ENCODE measurements at places on chromosomes 2 and 18.
A peak's percentile ranks its signal among the peaks of the same experiment; 100 is the strongest.

DNA sequence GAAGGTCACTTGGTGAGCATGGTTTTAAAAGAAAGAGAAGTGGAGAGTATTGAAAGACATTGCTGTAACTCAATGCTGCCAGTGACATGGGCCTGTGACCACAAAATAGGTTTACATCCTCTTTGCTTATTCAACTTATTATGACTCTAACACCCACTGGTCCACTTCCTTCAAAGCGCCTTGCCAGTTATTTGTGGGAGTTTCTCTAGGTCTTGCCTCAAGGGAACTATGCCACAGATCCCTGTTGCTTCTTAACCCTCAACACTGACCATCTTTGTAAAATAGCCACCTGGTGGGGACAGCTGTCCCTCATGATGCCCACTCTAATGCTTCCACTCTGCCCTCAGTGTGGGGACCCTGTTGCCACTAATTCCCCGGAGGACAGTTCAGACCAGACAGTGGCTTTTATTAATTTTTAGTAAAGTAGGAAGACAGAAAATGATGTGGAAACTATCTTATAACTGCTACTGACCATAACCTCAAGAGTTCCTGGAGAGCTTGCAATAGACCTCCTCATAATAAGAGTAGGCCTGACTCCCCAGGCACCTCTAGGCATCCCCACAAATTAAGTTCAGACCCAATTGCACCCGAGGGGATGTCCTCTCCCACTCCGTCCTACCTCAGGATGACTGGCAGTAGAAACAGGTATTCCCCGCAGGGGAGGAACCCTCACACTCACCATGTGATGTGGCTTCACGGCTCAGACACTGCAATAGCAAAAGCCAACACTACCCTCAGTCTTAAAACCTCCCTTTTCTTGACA is 31.3 kb upstream of the SLC25A52 start:
- no peak for DNase-seq

- DNase-seq, result no peak
Measured at GRCh38 chr18:44938720-44939665, 258.3 kb downstream of the SETBP1 start.

DNA sequence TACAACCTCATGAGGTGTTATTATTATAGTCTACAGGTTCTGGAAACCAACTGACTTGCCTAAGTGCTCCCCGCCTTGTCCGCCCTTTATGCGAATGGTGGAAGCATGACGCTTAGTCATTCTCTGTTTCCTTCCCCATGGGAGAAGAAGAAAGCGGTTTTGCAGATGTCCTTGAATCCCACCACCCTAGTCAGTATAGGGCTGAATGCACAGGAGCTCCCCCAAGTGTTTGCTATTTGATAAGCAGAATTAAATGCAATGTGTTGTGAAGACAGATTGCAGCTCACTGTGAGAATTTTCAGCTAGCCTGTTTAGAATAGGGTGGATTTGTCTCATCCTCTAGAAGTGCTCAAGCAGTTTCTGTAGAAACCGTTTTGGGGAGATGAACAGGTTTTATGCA is 652.0 kb downstream of the DCC start:
- no peak for DNase-seq

- no peak for DNase-seq
Measured at GRCh38 chr2:179682756-179683155, 178.7 kb downstream of the ZNF385B start.

- no peak for DNase-seq
Measured at GRCh38 chr2:234986390-234986789, 34.6 kb downstream of the SH3BP4 start.

GRCh38 chr2:45595721-45596435 is 15.2 kb downstream of the SRBD1 start:
- no peak for DNase-seq

DNA sequence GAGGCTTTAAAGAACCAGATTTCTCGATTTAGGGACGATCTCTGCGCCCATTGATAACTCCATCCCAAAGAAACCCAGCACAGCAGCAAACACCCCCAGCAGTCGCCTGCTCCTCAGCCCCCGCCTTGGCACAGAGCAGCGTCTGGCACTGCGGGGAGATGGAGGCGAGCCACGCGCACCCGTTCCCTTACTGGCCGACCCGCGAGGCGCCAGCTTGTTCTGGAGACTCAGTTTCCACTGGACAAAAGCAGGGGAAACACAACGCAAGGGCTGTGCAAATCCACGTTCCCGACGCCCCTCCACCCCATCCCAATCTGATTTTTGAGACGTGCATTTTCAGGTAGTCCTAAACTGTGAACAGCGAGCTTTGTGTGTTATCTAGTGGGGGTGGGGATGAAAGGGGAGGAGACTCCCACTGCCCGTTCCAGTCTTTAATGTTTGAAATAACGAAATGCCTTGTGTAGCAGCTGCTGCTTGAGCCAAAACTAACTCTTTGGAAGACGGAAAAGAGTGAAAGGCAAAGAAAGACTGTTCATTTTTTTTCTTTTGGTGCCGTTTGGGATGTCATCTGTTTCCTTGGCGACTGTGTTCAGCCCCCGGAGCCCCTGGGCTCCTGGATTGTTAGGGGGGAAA is 143.2 kb downstream of the MEIS1 start:
- DNase-seq, result no peak

- DNase-seq, result no peak
Measured at GRCh38 chr18:23317975-23318675, 135.0 kb upstream of the RIOK3 start.

GRCh38 chr18:12703664-12704063 is 822 bp downstream of the PSMG2 start:
- no peak for DNase-seq

GRCh38 chr2:231894566-231895380 is 31.4 kb downstream of the NPPC start:
- DNase-seq, result no peak

GRCh38 chr2:54903736-54904554 is 146.3 kb downstream of the RTN4 start:
- no peak for DNase-seq

DNA sequence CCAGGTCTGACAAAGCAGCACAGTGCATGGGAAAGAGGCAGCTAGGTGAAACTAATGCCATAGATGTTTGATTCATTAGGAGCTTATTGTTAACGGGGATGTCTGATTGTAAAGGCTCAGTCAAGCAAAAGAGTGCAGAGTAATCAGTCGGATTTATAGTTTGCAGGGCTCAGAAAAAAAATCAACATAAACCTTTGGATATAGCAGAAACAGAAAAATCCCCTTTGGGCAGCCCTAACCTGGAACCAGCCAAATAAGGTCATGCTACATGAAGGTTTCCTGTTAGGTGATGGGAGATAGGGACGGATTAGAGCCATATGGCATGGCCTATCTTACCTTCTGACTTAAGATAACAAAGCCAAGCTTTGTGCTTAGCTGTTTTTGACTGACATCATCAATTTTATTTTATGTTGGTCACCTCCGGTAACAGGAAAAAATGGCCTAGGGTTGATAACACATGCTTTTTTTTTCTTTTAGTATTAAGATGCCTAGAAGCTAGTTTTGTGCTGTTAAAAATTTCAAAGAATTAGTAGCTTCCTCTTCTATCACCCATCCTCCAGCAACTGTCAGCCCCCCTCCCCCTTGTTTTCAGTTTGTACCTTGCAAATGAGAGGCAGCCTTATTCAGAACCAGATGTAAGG is 60.7 kb upstream of the ZEB2 start:
- no peak for DNase-seq

DNA sequence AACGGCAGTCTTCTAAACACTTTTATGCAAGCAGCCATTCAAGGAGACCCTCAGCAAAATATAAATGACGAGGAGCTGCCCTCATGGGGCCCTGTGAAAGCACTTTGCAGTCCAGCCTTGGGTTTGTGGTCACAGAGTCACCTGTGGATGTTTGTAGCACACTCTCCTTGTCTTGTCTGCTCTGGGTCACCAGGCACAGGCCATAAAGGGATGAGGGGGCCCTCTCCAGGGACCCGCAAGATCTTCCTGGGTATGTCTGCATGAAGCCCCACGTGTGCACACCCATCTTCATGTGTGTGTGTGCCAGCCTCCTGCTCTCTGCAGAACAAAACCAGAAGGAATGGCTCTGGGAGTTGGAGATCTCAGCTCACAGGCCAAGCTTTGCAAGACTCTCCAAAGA is 36.2 kb downstream of the ATOH8 start:
- no peak for DNase-seq

DNA sequence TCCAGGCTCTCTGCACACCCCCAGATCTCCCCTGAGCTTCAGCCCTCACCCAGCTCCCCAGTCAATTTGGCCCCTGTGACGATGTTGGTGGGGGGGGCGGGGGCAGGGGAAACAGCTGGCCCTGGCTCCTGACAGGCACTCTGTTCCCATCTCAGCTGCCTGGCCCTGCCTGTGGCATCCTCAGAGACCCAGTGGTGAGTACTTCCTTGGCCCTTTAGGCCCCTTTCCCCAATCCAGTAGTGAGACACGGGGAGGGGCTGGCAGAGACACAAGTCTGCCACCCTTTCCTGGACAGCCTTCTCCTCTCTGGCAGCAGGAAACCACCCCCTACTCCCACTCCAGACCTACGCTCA is 19.3 kb upstream of the C1QL2 start:
- no peak for DNase-seq

DNA sequence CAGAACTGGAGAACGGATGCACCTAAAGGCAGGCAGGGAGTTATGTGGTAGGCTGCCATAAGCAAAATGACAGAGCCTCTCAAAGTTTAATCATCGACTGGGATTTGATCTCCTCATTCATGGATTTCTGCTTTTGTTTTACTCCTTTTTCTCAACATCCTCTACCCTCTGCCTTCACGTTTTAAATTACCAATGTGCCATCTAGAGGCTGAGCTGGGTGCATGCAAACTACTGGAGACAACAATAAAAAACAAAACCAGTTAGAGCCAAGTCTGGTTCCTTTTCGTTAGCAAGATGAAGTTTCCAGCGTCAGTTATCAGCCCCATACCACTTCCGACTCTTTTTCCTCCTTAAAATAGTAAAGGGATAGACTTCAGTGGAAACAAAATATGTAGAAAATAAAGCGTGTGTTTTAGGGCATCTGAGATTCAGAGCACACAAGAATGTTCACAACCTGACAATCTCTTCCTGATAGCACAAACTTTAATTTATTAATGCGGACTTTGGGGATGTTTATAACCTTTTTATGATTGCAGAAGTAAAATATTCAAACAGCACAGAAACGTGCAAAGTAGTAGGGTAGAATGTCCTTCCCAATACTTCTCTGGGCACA is 117.0 kb downstream of the LAMA1 start:
- no peak for DNase-seq

DNA sequence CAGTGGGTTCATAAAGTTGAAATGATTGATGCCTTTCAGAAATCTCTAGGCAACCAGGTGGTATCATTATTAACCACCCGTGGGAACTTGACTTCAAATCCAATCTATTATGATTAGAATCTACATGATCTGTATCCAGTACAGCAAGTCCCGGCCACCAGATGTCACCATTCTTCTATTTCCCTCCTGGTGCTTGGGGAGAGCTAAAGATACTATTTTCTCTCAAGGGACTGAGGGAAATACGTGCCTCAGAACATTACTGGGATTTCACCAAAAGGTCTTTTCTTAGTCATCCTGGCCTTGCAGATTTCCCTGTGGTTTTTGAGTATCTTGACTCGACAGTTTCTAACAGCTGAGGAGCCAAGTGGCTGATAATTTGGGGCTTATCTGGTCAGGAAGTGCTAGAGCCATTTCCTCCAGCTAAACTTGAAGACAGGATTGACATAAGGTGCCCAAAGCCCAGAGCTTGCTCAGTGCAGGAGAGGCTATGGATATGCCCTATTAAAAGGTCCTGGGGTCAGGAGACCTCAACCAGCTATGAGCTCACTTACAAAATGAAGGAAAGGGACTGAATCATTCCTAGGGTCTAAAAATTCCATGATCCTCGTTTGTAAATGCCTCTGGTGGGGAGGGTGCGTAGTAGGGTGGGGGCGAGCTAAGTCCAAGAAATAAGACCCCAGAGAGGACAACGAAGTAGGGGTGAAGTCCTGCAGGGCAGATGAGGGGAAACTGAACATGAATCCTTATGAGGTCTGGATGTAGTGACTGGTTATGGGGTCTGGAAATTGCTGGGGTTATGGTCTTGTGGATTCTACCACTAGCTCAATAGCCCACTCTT is 135.4 kb upstream of the MGAT5 start:
- peak; percentile 58 for DNase-seq

GRCh38 chr2:209424199-209424701 is 403 bp downstream of the MAP2 start:
- no peak for DNase-seq

DNA sequence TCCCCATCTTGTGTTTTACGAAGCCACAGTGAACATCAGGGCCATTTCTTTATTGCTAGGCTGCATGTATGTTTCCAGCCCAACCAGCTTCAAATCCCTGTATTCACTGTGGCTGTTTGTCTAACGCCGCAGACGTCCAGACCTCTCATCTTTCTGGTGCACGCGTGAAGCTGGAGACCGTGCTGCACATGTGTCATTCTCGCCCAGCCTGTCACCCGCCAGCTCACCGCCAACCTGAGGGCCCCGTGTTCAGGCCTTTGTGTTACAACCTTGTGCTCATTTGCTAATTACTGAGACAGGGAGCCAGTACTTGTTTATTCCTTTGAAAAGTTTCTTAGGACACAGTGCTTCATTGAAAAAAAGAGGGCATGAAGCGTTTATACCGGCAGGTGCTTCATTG is 21.4 kb downstream of the SALL3 start:
- DNase-seq, result no peak

- DNase-seq, result no peak
Measured at GRCh38 chr2:38610851-38611801, 8.4 kb upstream of the HNRNPLL start.

- no peak for DNase-seq
Measured at GRCh38 chr2:28802975-28803429, 7.6 kb upstream of the SPDYA start.

GRCh38 chr2:104793966-104794365 is 59.9 kb upstream of the POU3F3 start:
- DNase-seq, result no peak

GRCh38 chr2:102144128-102144527 is 1.6 kb downstream of the IL1R1 start:
- no peak for DNase-seq

- no peak for DNase-seq
Measured at GRCh38 chr2:102801858-102802699, 40.2 kb downstream of the TMEM182 start.

DNA sequence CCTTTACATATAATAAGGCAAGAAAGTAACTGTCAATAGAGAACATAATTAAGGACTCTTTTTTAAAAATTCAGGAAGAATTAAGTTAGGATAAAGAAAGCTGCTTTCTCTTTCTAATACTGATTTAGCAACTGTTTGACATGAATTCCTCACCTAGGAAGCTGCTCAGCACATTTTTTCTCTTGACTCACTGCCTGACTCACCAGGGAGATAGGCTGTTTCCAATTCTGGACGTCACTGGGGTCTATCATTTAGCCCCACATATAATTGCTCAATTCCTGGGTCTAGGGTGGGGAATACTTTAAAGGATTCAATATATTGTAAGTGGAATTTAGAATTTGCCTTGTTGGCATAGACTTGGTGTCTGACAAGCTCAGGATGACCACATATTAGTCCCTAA is 50.8 kb upstream of the UGP2 start:
- DNase-seq, result no peak

Measured in liver (tissue), 10 donors.